ENCODE measurements at places on chromosomes 3 and 15.

DNA sequence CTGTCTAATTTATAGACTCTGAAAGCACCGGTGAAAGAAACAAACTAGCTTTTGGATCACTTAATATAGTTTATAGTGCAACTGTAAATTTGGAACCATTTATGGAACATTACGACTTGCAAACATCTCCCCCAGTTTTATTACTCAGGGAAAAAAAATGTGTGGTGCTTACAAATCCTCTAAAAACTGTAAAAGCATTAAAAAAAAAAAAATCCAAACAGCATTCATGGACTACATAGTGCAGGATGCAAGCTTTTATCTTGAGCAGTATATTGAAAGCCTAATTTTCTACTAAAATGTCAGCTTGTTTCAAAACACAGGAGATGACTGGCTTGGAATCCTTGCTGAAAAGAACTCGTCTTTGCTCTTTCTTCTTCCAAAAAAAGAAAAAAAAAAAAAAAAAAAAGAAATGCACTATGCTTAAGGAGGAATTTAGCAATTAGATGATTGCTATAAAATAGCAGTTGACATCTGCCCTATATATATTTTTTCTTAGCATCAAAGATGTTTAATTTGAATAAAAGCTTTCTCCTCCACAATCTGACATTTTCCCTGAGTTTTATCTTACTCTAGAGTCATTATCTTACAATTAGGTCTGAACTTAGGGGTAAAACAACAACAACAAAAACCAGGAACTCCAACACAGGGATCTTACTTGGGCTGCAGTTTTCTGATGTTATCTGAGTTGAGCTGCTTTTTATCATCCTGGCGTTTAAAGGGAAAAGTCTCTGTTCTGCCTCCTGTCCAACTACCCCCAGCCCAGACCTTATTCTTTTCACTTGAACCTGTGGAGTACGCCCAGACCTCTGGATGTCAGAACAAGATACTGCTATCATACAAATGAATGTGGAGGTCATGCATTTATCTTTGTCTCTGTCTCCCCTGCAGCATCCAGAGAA lies 62.6 kb upstream of the PDZRN3 start:
- peak; percentile 44 for DNase-seq

DNA sequence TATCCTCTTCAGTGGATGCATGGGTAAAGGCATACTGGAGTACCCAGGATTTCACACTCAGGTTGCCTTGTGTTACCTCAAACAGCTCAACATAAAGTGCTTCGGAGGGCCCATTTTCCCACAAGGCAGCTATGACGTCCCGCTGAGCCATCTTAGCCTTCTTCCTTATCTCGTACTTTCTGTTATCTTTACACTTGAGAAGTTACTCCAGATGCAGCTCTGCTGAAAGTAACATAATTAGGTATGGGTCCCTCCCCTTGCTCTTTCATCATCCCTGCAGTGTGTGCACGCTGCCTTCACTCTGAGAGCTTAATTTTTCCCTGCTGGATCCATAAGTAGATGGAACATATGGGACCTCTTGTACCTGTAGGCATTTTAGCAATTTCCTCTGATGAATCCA lies 410.3 kb downstream of the AGBL1 start:
- DNase-seq, result no peak

DNA sequence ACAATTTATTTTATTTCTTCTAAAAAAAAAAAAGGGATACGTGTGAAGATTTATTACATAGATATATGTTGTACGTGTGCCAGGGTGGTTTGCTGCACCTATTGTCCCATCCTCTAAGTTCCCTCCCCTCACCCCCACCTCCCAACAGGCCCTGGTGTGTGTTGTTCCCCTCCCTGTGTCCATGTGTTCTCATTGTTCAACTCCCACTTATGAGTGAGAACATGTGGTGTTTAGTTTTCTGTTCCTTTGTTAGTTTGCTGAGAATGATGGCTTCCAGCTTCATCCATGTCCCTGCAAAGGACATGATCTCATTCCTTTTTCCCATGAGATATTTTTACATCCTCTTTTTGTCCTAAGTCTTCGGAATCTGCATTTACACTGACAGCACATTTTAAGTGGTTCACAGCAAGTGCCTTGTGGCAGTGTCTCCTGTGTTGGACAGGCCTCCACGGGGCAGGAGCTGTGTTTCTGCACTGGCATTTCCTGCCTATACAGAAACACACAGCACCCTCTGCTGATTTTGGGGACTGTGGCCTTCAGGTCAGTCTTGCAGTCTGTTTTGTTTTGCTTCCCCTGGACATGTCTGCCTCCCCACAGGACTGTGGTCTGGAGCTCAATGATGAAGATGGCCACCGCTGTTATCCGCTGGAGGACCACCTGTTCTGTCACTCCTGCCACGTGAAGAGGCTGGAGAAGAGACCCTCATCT lies 12.7 kb upstream of the SACM1L start:
- no peak for DNase-seq

GRCh38 chr3:141065258-141065657 lies 14.1 kb downstream of the SPSB4 start:
- no peak for DNase-seq

GRCh38 chr3:58688574-58688973 lies 22.0 kb upstream of the FAM3D start:
- no peak for DNase-seq

GRCh38 chr15:70583006-70583405 lies 180.4 kb downstream of the UACA start:
- peak; percentile 71 for DNase-seq

Measured in ELF-1 (cell line).